ENCODE measurements at places on chromosomes 7 and 10.
A peak's percentile ranks its signal among the peaks of the same experiment; 100 is the strongest.

DNA sequence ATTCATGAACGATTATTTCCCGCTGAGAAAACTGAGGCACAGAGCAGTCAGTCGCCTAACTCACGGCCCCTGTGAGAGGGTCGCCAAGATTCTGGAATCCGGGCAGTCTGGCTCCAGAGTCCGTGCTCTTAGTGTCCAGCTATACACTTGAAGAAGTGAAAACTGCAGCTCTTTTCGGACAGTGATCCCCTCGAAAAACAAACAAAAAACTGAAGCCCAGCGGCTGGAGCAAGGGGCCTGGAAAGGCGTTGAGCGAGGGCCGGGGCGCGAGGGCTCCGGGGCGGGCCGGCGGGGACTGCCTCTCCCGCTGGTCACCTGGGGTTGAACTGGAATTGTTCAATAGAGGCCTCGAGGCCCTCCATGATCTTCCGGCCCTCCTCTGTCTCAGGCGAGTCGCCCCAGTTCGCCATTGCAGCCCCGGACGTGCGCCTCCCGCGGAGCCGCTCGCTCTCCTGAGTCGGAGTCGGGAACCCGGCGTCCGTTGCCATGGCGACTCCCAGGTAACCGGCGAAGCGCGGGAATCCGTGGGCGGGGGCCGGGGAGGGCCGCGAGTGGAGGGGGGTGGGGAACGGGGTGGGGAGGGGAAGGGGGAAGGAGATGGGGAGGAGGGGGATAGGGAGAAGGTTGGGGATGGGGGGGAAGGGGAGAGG, 881 bp downstream of the C10orf67 start:
- no peak for DNase-seq

- DNase-seq = no peak
Measured at GRCh38 chr10:93457511-93457910, 24.6 kb downstream of the MYOF start.

DNA sequence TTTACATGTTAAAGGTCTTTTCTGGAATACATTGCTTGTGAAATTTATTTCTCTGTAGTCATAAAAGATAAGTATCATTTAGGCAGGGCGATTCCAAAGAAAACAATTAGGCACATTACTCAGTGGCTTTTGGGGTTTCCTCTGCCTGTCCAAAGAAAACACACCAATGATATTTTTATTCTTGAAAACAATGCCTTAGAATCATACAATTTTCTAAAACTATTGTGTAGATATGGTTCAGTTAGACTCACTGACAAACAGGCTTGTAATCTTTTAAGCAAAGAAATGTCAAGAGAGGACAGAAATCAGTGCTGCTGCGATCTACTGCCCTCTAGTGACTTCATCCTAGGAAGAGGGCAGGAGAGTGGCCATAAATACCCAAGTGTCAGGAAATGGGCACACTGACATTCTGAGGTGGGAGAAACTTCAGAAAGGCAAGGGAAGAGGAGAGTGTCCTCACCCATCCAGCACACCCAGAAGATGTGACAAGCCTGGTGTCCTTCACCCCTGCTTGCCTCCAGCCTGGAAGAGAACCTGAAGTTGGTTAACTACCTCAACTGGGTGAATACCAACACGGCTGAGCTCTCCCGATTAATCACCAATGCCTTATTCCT, 120.5 kb downstream of the GALNT11 start:
- DNase-seq = peak; percentile 7

GRCh38 chr7:37070471-37070870, 346.2 kb upstream of the AOAH start:
- DNase-seq = no peak

DNA sequence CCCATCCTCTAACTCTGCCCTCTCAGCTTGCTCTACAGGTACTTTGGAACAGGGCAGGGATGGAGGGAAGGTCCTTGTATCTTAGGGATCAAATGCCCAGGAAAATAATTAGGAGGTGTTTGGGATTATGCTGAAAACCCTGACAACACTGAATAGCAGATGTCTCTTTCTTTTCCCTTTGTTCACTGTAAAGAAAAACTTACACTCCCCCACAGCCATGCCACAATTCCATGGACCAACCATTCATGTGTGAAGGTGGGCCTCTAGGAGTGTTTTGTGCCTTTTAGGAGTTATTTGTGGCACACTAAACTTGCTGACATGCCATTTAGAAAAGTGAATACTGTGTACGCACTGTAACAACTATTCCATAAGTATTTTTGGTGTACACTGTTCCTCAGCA, 108.1 kb downstream of the SNX10 start:
- no peak for DNase-seq

- peak; percentile 85 for DNase-seq
Measured at GRCh38 chr7:11760372-11760771, 71.6 kb downstream of the THSD7A start.

GRCh38 chr10:33139181-33139646, 181.2 kb upstream of the ITGB1 start:
- no peak for DNase-seq

DNA sequence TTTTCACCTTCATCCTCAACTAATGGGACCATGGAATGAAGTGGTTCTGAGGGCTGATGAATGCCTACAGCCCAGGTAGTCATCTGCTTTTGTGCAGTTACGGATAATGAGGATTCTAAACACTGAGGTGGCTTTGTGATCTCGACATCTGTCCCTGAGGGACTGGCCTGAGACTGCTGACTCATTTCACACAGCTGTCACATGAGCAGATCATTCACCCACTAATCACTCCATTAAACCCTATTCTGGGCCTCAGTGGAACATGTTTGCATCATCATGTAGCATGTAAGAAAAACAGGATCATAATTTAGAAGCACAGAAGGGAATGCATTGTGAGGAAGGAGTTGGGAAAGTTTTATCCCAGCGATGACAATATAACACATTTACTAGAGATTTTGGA, 79.4 kb upstream of the FEZF1 start:
- DNase-seq = no peak

DNA sequence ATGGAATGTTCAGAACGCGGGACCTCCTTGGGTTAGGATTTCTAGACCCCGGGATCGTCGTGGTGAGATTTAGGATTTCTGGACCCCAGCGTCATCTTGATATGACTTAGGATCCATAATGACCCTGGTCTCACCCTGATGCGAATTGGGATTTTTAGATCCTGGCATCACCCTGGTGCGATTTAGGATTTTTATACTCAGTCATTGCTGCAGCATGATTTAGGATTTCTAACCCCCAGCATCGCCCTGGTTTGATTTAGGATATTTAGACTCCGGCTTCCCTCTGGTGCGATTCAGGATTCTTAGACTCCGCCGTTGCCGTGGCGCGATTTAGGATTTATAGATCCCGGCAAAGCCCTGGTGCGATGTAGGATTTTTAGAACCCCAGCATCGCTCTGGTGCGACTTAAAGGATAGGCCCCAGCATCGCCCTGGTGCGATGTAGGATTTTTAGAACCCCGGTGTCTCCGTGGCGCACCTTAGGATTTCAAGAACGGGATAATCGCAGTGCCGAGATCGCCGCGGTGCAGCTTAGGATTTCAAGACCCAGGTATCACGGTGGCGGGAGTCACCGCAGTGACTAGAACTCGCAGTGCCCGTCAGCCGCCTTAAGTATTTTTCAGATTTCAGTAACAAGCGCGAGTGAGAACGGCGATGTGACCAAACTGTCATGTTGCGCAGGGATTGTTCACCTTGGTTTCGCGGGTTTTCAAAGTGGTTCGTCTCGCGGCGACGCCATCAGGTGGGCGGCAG, 814 bp downstream of the MEST start:
- no peak for DNase-seq
